Kidney glomerular epithelial cell (primary cell): ENCODE measurements at places on chromosomes 6 and 20.

- no peak for DNase-seq
These were observed 102.5 kb downstream of the PAK5 start for GRCh38 chr20:9736373-9736772.

GRCh38 chr6:30151580-30151979 is 9.4 kb downstream of the TRIM10 start:
- no peak for DNase-seq

DNA sequence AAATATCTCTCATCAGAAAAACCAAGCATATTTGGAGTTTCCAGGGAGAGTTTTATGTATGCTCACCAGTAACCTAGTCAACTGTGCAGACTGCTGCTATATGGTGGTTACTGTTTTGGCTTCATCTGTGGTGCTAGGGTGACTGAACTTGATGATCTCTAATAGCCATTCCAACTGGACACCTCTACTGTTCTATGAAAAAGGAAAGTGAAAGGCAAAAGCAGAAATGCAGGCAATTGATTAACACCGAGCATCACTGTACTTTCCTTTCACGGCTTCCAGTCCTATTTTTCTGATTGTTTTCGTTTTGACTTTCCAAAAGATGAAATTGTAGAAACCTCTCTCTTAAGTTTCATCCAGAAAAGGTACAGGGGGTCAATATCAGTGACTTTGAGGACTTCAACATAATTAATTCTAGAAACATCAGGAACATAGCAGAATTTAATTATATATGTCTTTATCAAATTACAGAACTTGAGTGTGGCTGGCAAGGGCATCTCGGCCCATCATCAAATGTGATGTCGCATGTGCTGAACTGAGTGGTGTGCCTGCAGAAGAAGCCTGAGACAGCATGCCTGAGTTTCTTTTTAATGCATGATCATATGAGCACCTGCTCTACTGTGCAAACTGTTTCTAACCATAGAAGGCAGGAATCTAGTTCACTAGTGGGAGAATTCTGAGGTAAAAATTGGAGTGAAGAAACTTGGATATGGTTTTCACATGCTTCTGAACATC is 464.3 kb upstream of the FLRT3 start:
- no peak for DNase-seq

- DNase-seq: no peak
These were observed 43.6 kb downstream of the NCOA7 start for GRCh38 chr6:125834348-125834747.

DNA sequence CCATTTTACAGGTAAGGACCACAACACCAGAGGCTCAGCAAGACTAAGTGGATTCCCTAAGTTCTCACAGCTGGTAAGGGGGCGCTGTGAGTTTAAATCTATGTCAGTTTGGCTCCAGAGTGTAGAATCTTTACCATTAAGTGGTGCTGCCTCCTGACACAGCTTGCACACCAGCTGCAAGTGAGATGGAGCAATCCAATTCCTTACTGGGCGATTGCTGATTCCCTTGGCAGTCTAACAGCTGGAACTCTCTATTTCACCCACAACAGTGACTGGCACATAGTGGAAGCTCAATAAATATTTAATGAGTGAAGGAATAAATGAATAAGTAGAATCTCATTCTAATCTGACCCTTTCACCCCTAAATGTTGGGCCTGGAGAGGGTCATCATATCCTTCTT is 176.7 kb downstream of the CLIC5 start:
- no peak for DNase-seq

DNA sequence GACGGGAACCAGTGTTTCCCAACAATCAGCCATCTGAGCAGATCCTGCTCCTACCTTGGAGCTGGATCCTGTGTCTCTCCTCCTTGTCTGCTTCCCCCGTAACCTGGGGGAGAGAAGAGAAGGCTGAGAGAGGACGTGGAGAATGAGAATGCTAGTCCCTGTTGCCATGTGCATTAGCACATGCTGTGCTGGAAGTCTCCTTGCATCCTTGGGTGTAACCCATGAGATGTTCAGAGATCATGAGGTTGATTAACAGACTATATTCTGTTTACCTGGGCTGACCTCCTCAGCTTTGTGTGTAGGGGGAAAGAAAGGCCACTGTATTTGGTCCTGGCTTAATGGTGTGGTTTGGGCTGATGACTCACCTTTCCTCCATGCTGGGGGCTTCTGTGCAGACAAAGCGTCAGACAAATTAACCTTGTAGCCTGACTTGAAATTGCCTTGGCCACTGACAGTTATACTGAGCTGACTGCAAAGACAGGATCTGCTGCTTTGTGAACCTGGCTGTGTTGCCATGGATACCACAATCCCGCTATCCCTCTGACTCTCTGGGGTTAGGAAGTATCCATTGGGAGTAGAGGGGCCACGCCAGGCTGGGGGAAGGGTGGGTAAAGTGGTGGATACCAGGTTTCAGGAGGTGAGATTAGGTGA is 243.7 kb upstream of the CHD6 start:
- no peak for DNase-seq

- DNase-seq: no peak
These were observed 61.7 kb downstream of the E2F3 start for GRCh38 chr6:20463396-20463795.

- no peak for DNase-seq
These were observed 190.6 kb downstream of the SIM1 start for GRCh38 chr6:100274147-100274546.

DNA sequence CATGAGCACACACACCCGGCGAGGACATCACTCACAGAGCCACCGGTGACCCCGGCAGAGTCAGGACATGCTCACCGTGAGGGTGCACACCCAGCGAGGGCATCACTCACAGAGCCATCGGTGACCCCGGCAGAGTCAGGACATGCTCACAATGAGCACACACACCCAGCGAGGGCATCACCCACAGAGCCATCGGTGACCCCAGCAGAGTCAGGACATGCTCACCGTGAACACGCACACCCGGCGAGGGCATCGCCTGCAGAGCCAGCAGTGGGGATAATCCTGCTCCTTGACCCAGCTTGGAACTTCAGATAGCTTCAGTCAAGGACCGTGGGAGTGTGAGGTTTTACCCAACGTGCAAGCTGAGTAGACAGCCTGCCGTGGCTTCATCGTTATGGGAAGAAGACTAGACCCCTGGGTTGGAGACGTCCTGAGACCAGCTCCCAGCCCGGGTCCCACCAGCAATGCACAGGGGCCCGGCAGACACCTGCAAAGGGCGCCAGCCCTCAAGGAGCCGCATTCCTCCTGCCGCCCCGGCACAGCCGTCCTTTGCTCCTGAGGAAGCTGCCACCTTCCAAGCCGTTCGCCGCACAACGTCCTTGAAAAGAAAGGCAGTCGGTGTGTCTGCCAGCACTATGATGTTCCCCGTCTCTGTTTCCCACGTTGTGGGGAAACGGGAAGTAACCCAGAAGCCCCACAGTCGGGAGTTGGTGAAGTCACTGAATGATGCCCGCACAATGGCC is 192.3 kb downstream of the DLL1 start:
- DNase-seq: no peak

GRCh38 chr6:56048601-56049000 is 173.2 kb upstream of the BMP5 start:
- DNase-seq: no peak

DNA sequence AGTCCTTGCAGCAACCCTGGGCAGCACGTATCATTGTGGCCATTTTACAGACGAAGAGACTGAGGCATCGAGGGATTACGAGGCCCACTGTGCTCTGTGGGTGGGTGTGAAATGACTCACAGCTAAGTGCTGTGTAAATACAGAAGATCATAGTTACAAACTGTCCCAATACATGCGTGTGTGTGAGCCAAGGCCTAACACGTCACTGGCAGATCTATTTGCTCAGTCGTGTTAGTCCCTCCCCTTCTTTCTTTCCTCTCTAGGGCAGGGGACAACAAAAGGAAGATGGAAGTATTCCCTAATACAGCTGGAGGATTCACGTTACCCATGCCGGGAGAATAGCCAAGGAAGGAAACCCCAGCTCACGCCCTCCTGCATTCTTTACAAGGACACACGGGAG is 175.9 kb downstream of the CDC5L start:
- DNase-seq: no peak

DNA sequence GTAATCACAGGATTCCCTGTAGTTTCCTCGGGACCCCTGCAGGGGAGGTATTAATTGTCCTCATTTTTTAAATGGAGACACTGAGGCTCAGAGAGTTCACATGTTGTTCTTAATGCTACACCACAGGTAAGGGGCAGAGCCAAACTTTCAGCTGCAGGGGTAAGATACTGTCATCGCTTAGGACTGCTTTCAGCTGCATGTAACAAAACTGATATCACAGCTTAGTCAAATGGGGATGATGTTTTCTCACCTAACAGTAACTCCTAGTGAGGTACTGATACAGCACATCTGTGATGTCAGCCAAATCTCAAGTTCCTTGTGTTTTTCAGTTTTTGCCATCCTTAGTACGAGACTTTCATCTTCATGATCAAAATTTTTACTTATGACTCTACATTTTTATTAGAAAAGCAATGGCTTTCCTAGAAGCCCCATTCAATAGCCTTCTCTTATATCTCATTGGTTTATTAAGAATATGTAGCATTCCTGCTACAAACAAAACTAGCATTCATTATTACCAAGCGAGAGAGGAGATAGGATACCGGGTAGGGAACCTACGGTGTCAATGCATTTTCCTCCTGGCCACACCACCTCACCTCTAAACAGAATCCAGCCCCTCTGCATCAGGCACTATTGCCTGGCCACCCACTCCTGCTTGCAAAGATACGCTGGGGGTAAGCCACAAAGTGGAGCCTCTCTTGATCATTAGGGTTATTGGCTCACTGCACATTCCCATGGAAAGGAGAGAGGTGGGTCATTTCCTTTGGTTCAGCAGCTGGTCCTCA is 557.5 kb downstream of the CD83 start:
- no peak for DNase-seq

DNA sequence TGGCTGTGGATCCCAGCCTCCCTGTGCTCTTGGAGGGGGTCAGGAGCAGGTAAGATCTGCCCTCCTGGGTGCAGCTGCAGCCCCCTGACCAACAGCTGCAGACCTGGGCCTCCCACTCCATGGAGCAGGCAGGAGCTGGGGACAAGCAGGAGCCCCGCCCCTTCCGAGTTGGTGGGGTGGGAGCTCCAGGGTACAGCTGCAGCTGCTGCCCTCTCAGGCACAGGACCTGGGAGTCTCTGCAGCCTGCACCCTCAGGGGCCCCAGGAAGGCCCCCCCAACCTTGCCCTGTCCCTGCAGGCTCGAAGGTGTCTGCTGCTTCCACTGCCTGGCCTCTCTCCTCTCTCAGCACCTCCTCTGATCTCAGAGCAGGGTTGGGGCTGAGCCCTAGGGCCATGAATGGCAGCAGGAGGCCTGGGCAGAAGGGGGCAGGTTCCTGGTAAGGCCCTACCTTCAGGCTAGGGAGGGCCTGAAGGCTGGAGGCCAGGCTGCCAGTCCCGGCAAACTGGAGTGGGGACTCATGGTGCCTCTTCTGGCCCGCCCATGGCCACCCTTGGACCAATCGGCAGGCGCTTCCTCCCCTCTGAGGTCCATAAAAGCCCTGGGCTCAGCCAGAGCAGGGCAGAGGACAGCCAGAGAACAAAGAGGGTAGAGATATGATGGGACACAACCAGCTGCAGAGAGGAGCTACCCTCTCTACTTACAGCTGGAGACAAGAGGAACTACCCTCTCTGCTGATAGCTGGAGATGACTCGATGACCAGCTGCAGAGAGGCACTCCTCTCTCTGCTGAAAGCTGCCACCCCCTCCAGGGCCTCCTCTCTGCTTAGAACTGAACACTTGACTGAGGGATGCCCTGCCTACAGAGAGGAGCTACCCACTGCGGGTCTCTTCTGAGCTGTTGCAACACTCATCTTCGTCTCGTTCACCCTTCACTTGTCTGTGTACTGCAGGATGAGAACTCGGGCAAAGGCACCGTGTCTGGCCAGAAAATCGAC is 7.8 kb upstream of the PACSIN1 start:
- no peak for DNase-seq

DNA sequence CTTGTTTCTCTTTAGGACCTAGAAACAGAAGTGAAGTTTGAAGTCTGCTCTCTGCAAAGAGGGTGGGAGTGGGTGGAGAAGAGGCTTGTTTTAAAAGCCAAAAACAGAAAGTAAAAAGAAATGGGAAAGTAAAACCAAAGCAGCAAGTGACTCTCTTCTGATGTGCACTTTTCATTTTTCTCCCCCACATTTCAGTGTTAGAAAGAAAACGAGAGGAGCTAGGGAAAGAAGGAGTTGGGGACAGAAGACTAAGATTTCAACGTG is 1.3 kb downstream of the C6orf141 start:
- no peak for DNase-seq
